ENCODE measurements at places on chromosomes 6 and 20.

DNA sequence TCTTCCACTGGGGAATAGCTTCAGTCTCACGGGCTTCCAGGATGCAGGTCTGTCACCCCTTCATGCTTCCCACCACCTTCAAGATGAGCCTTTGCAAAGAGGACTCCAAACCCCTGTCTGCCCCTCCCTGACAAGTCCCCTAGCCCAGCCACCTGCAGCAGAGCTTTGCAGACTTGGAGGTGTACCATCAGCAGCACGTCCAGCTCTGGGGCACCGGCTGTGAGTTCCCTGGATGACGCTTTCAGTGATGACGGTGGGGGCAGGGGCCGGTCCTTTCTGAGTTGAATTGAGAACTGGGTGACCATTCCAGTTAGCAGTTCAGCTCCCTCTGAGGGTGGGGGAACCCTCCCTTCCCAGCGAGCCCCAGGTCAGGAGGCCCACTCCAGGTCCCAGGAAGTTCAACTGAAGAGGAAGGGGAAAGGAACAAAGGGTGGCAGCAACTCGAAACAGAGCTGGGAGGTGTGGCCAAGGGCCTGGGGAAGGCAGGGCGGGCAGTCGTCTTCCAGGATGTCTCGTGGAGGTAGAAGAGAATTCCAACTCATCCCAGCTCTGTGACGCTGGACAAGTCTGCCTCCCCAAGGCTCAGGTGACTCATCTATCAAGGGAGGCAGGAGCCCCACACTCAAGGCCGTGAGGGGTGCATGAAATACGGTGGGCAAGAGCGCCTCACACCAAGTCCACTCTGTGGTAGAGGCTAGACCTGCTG, 86.0 kb downstream of the PTPN1 start:
- DNase-seq = no peak

GRCh38 chr20:40776466-40777457, 87.7 kb upstream of the MAFB start:
- no peak for DNase-seq

DNA sequence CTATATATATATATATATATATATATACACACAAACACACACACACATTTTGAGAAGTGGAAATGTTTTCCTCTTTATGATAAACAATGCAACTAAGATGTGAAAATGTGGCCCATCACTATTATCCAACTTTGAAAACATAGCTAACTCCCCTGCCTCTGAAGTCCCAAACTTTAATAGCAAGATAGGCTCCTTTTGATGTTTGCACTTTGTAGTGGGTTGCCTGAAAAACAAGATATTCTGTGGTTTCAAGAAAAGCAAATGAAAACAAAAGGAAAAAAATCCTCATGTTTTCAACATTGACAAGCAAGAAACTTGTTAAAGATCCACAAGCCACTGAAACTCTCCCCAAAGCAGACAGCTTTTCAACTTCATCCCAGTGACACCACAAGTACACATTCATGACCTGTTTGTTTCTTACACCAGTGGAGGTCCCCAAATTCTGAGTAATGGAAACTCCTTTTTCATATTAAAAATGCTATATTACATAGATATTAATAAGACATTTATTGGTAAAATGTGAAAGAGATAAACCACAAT, 90.0 kb downstream of the IPCEF1 start:
- no peak for DNase-seq

- DNase-seq = no peak
Measured at GRCh38 chr6:136761227-136761922, 30.9 kb downstream of the MAP3K5 start.

- no peak for DNase-seq
Measured at GRCh38 chr6:40400738-40401137, 186.4 kb downstream of the LRFN2 start.

GRCh38 chr6:118288355-118289124, 259.6 kb upstream of the PLN start:
- DNase-seq = no peak

GRCh38 chr6:98574984-98575383, 259.4 kb upstream of the POU3F2 start:
- DNase-seq = no peak

GRCh38 chr20:57047281-57048026, 219.0 kb downstream of the BMP7 start:
- no peak for DNase-seq

GRCh38 chr20:16571333-16571732, 1.9 kb downstream of the KIF16B start:
- no peak for DNase-seq

- no peak for DNase-seq
Measured at GRCh38 chr6:83702749-83703148, 6.2 kb downstream of the SNAP91 start.
